ENCODE measurements at places on chromosomes 7 and 10. TPM values are rescaled to one million over a fixed set of nuclear protein-coding genes. Genes with fewer than 3 reads are reported as not detected.

The KLF14 gene
- not detected for total RNA-seq

DNA sequence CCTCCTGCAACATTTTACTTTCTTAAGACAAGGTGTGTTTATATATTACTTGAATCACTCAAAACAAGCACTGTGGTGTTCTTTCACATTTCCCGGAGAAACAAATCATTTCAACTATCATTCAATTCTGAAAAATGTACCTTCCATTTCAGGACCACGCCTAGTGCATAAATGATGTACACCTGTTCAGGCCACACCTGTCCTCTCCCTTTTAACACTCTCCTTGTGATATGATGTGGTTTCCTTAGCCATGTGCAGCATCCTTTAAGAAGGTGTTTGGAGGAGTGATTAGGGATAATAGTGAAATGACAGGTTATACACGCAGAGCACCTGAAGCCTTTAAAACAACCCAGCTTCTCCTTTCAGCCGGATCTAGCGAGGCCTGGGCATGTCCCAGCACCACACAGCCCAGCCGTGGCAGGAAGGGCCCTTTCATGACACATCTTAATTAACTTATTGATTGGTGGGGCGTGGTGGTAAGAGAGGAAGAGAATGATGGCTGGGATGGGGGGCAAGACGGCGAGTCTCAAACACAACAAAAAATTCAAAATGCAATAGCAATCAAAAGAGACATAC is 26.9 kb downstream of the ABLIM1 start:
- peak; percentile 63 for ATAC-seq

DNA sequence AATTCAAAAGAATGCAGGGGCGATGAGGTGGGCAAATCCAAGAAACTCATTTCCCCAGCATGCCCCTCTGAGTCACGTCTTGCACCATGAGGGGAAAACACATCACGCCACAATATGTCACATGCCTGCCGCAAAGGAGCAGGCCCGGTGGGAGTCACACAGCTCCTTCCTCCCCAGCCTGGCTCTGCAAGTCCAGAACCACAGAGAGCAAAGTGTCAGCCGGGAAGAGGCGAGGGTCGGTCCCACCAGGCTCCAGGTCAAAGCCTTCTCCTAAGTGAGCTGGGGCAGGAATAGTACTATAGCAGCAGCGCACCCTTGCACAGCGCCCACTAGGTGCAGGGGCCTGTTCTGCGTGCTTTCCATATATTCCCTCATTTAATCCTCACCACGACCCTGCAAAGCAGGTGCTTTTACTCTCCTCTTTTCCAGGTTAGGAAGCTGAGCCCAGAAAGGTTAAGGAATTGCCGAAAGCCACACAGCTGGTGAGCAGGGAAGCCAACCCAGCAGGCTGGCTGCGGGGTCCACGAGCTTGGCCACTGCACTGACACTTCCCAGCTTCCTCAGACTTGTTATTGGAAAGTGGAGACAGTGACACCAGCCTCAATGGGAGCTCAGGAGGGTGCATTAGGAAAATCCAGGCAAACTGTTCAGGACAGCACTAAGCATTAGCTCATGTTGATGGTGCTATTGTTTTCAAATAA is 94.0 kb upstream of the ZMIZ1 start:
- peak; percentile 49 for ATAC-seq

DNA sequence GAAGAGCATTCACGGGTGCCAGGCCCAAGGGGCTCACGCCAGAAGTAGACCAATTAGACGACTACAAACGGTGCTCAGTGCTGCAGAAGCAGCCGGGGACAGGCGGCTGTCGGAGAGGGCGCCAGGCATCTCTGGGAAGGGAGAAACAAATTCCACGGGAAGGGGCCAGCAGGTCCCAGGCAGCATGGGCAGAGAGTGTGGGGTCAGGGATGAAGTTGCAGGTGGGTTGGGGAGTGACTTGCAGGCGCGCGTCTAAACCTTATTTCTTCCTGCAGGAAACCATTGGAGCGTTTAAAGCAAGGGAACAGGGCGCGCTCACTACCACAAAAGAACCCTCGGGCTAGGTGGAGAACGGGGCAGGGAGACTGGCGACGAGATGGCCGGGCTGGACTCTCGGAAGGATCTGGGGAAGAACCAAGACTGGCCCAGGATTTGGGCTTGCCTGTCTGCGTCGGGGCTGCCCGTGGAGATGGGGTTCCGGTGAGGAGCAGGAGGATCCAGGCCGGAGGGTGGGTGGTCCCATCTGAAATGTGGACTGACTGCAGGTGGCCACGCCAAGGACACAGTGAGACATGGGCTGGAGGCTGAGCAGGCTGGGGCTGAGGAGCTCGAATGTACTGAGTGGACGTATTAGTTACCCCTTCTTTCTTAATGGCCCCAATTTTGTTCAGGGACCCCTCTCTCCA is 116.3 kb upstream of the DIP2C start:
- no peak for ATAC-seq

DNA sequence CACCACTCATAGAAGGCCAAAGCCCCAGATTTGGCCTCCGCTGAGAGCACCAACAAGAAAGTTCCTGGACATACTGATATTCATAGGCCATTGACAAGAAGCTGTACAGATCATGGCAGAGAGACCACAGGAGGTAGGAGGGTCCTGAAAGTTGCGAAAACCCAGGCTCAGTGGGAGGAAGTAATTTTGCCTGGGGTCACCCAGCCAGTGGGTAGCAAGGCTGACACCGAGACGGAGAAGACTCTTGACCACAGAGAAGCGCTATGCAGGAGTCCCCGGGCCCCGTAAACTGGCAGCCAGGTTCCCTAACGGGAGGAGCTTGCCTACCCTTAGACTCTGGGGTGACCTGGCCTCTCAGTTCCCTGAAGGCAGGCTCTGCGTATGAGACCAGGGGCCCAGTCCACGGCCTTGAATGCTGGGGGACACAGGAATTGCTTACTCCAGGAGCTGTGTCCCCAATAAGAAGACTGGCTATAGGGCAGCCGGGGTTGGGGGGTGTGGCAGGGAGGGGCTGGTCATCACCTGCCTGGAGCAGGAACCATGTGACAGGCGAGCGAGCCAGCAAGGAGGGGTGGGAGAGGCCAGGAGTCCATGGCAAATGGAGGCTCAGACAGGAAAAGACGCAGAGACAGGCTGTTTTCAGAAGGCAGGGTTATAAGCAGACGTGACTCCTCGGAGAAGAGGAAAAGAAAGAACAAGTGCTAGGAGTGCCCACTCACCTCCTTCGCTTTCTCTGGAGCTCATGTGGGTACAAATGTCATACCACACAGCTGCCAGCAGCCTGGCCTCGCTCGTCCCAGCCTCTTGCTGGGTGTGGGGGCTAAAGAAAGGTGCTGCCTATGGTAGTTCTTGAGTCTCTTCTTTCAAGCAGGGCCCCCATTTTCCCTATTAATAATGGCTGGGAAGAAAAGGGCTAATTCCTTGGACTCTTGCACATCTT is 24.6 kb upstream of the NPFFR1 start:
- no peak for ATAC-seq

DNA sequence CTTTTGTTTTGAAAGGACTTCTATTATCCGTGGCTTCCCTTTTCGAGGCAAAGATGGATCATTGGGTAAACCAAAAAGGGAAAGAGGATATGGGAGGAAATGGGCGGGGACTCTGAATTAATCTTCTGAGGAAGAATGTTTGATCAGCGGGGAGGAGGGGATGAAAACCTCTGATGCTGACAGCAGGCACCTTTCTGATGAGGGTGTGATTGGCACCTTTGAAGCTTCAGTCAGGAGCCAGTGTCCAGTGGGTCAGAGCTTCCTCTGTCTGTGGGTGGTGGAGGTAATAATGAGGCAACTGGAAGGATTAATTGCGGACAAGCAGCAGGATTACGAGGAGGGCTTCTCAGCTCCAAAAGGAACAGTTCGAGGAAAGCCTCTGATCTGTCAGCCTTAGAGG is 877.6 kb downstream of the LRMDA start:
- no peak for ATAC-seq

GRCh38 chr7:17618652-17618974 is 320.2 kb downstream of the AHR start:
- no peak for ATAC-seq

All from esophagus mucosa (tissue), 1 donor.